Jurkat, Clone E6-1 (cell line): ENCODE measurements at places on chromosomes 2 and 18.

DNA sequence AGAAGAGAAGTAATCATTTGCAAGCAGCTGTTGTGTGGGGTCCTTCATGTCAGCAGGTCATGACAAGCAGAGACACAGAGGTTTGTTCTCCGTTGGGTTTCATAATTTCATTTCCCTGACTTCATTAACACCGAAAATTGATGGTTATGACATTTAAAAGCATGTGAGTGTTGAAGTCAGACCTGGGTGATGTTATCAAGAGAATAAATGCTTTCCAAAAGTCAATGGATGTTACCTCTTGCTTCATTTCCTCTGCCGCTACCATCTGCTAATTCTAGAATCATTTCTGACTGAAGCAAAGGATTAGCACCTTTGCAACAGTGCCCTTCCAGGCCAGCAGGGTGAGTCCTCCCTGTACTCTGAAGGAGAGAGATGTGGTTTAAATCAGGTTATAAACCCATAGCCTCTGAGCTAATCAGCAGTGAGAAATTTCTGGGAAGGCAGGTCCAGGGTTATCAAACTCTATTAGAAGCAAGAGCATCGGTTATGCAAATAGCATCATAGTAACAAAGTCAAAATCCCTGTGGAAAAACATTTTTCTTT is 446.2 kb downstream of the PIK3C3 start:
- no peak for DNase-seq

- DNase-seq = no peak
Measured at GRCh38 chr2:104476075-104476474, 377.8 kb upstream of the POU3F3 start.

- no peak for DNase-seq
Measured at GRCh38 chr18:567122-567521, 13.1 kb upstream of the CETN1 start.

DNA sequence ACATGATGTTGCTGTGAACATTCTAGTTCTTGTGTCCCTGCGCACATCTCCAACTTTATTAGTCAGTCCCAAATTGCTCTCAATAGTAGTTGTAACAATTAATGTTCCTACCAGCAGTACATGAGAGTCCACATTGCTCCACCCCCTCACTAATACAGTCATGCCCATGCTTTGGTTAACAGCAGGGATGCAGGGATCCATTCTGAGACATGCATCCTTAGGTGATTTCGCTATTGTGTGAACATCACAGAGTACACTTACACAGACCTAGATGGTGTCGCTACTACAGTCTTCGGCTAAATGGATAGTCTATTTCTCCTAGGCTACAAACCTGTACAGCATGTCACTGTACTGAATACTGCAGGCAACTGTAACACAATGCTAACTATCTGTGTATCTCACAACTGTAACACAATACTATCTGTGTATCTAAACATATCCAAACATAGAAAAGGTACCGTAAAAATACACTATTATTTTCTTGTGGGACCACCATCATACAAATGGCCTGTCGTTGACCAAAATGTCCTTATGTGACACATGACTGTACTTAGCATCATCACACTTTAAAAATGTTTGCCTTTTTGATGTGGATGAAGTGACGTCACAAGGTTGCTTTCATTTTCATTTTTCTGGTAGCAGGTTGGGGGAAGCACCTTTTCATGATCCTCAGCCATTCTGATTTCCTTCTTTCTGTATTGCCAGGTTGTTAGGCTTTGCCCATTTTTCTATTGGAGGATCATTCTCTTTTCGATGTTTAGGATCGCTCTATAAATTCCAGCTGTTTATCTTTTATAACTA is 82.9 kb upstream of the RNF152 start:
- peak; percentile 25 for DNase-seq

DNA sequence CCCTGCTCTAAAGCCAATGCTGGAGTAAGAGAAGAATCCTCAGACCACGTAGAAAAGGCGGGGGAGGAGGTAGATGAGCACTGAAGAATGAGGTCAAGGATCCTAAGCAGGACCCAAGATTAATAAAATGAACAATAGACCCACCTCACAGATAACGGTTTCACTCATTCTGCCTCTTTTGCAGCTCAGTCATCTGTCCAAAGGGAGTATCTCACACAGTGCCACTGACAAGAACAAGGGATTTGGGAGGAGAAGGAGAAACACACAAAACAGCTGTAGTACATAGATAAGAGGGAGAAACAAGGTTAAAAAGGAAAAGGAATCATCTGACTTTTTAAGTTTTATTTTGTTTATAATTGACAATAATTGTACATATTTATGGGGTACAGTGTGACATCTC is 30.9 kb upstream of the SULT1C4 start:
- DNase-seq = no peak

GRCh38 chr2:174600349-174600748 is 2.7 kb upstream of the WIPF1 start:
- no peak for DNase-seq

DNA sequence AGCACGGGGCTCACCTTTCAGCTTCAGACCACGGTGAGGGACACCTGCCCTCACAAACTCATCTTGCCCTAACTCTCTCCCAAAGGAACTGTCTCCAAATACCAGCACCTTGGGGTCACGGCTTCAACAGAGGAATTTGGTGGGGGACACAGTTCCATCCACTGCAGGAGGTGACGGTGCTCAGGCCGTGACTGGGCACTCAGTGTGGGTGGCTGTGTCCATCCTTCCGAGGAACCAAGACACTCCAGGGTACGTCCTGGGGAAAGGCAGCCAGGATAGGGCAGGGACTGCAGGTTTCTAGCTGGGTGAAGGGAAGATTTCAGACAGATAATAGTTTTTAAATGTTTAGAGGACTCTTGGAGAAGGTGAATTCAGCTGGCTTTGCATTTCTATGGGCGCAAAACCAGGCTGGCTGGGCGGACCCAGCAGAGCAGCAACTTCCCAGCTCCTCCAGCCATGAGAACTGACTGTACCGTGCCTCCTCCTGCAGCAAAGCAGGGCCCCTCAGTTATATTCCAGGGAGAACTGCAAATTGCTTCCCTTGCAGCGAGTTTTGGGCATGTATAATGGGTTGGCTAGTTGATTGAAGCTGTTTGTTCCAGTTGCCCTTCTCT is 23.9 kb upstream of the ALLC start:
- no peak for DNase-seq

- DNase-seq = no peak
Measured at GRCh38 chr18:50560681-50561629, 1.1 kb downstream of the MAPK4 start.

DNA sequence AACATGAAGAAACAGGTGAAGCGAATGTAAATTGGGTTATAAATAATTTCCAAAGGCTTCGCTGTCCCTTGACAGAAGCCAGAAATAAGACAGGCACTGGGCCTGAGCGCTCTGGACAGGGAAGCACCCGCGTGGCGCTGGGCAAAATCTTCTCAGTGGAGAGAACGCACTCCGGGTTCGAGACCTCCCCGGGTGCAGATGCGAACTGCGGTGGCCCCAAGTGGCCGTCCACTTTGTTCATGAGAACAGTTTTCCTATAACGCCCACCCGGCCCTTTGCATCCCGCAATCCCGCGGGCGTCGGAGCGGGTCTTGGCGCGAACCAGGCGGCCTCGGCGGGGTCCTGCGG is 651 bp upstream of the DPYSL5 start:
- DNase-seq = no peak

DNA sequence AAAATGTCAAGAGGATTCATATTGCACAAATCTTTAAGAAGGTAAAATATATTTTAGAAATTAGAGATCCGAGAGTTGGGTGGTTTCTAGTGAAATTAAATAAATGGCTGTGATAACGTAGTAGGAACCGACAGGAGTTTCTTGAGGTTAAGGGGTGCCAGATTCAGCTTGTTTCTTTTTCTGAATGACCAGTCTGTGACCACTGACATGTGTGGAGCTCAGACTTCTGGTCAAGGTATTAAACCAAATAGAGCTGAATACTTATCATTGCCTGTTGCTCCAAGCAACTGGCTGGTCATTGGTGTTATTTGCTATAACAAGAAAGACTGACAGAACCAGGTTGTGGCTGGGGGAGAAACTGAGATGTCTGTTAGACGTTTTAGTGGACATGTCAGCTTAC is 408.2 kb upstream of the HS6ST1 start:
- no peak for DNase-seq

DNA sequence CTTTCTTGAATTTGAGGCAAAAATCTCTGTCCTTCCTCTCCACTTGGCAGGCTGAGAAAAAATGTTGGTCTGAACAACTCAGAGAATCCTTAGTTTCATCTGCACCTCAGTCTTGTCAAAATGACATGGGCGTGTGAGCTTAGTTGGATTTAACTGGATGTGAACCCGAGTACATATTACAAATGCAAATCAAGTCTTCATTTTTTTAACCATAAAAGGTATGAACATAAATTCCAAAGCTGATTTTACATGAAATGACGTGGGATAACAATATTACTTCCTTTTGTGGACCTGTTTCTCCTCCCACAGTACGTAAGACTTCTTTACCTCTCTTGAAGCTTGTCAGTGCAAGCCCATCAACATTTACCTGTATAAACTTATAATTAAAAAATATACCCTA is 32.6 kb upstream of the RND3 start:
- DNase-seq = no peak

- no peak for DNase-seq
Measured at GRCh38 chr2:144333143-144333555, 186.8 kb downstream of the ZEB2 start.

- DNase-seq = no peak
Measured at GRCh38 chr2:60400462-60401246, 152.8 kb downstream of the BCL11A start.

DNA sequence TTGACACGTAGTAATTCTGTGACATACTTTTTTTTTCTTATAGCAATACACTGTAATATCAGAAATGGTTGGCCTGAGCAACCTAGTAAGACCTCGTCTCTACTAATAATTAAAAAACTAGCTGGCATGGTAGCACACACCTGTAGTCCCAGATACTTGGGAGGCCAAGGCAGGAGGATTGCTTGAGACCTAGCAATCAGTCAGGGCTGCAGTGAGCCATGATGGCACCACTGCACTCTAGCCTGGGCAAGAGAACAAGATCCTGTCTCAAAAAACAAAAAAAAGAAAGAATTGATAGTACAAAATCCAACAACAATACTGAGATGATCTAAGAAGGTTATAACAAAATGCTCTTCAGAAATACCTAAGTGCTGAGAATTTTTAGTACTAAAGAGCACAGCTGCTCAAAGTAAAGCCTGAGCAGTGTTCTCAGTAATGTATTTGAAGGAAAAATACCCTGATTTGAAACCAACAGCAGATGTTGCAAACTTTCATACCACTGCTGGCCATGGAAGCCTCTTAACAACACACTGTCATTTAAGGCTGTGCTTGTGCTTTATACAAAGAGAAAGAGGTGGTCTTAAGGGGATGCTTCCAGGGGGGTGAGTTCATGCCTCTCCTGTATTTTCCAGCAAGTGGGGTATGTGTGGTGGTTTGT is 132.6 kb upstream of the CDCA7 start:
- DNase-seq = no peak

DNA sequence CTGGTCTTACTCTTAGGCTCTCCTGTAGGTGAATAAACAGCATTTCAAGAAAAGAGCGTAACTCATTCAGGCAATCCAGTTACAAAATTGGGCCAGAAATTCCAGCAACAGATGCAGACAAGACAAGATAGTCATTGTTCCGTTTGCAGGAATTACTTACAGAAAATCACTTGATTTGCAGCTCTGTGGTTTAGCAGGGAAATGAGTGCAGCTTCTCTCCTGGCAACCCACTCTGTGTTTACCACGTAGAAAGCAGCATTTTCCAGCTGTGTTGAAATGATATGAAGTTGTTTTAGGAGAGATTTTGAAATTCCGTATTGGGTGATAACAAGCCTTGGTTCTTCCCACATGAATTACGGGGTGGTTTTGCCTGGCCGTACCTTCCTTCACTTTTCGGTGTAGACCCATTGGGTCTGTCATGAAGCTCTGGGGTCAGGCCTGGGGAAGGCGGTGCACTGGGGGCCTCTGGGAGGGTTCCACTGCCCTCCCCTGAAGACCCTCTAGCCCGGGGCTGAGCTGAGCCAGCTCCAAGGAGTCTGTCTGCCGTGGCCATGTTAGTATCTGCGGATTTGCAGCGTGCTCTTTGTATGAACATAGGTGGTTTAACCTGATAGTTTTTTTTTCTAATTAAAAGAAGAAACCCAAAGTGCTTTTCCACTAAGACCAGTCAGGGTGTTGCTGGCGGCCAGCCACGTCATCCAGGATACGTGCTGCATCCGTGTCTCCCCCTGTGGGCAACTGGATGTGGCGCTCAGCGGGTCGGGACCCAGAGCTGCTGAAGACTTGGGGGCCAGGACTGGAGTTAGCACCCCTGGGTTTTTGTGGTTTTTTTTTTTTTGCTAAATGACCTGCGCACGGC is 58.9 kb upstream of the KCNG2 start:
- DNase-seq = no peak

DNA sequence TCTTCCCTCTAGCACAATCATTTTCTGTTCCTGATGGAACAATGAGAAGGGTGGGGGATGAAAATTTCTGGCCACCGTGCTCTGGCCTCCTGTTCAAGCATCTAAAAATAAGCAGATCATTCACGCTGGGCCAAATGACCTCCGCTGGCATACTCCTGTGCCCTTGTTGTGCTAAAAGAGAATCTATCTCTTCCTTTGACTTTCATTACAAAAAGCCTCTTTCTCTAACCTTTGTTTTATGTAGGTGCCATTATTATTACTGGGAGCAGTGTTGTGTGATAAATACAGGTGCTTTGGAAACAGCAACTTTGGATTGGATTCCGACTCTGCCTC is 44.6 kb upstream of the B3GNT2 start:
- no peak for DNase-seq

- no peak for DNase-seq
Measured at GRCh38 chr2:154293864-154294263, 404.6 kb upstream of the KCNJ3 start.

GRCh38 chr2:169775765-169776164 is 22.9 kb upstream of the SSB start:
- DNase-seq = no peak
